ENCODE measurements at places on chromosomes 12 and 14. TPM values are rescaled to one million over a fixed set of nuclear protein-coding genes. Genes with fewer than 3 reads are reported as not detected.
A peak's percentile ranks its signal among the peaks of the same experiment; 100 is the strongest.

CPSF6 gene
- 51.6 TPM for polyA plus RNA-seq

GNB3 gene
- polyA plus RNA-seq: 32.6 TPM

- no peak for DNase-seq
These were observed 15.0 kb downstream of the CSRP2 start for GRCh38 chr12:76863837-76864236.

DNA sequence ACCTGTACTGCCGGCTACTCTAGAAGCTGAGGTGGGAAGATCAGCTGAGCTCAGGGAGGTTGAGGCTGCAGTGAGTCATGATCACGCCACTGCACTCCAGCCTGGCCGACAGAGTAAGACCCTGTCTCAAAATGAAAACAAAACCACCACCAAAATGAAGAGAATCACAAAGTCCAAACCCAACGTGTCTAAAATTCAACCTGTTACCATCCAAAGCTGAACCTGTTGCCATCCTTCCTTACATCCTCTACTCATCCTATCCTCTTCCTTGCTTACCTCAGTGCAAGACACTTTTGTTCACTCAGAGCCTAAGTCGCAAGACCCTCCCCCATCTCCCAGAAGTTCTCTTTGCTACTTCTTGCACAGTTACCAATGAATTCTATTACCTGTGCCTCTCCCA lies 299.7 kb downstream of the ATP23 start:
- DNase-seq: no peak

- no peak for DNase-seq
These were observed 38.8 kb downstream of the FAM222A start for GRCh38 chr12:109752117-109753053.

- no peak for DNase-seq
These were observed 23.7 kb upstream of the UBC start for GRCh38 chr12:124938108-124938507.

DNA sequence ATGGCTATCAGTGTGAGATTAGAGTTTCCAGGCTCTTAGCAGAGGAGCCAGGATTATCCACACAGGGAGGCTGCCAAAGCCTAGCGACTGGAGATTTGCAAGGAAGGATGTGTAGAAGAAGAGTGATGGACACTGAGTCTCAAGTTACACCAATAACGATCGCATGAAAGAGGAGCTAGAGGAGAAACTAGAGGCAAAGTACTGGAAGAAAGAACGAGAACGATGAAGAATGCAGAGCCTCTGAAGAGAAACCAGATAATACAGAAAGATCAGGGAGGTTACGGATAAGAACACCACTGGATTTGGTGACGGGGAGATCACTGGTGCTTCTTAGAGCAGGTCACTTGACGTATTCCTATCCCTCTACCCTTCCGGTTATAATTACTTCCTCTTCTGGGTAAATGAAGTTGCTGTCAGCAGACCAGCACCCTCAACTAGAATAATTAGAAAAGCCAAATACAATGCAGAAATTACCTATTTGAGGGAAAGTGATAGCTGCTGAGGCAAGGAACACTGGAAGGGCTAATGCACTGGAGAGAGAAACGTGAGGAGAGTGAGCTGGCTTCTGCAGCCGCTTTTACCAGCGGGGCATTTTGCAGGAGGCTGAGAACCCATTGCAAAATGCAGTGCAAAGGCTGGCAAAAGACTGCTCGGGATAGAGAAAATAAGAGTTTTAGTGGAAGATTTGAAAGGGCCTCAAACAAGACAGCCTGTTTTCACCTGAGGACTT lies 93.1 kb upstream of the HIF1A start:
- no peak for DNase-seq

DNA sequence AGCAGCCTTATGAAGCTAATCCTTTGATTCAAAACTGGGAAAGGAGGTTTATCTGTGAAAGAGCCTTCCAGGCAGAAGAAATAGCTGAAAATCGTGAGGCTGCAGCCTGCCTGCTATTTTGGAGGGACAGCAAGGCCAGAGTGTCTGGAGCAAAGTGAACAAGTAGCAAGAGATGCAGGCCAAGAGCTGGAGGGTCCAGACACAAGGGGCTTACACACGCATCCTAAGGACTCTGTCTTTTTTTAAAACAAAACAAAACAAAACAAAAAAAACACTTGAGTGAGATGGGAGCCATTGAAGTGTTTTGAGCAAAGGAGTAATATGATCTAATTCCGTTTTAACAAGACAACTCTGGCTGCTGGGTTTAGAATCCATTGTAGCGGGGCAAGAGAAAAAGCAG lies 76.4 kb upstream of the BCAT1 start:
- DNase-seq: no peak

DNA sequence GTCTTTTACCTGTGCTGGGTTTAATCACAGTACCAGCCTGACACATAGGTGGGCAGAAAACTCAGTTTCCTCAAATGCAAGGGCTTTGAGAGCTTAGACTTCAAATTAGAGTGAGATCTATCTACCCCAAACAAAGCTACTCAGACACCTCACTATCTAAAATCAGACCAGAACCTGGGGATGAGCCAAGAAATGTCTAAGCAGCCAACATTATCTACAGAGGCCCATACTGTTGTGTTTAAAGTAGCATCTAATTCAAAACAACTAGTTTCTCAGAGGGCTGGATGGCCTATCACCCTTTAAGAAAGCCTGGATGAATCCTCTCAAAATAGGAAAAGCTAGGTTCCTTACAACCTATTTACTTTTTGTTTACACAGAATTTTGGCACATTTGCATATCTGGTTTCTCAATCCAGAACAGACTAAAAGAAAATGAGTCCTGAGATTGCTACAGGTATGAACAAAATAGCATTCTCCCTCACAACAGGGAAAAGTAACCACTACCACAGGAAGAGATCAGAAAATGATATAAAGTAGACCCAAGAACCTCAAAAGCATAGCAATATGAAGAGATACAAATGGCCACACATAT lies 142.4 kb downstream of the ZFP36L1 start:
- DNase-seq: no peak

- no peak for DNase-seq
These were observed 527.7 kb downstream of the FUT8 start for GRCh38 chr14:65940056-65940735.

DNA sequence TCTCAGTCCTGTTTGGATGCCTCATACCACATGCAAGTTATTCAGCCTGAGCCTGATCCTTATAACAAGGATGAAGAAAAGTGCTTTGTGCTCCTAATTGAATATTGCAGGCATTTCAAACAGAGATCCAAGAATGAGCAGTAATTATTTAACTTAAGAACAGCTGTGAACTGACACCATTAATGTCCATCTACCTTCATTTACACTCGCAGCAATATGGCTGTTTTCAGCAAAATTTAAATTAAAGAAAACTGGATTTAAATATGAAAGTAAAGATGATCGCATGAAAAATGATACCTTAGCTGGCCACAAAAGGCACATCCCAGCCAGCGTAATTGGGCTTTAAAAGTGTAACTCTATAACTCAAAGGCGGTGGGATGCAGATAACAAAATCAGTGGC lies 466.3 kb downstream of the GALC start:
- DNase-seq: no peak

GRCh38 chr12:54287261-54288157 lies 7.0 kb downstream of the HNRNPA1 start:
- peak; percentile 38 for DNase-seq

ACYP1 gene
- 16.4 TPM for polyA plus RNA-seq

GRCh38 chr14:103526247-103526913 lies 2.6 kb upstream of the TRMT61A start:
- no peak for DNase-seq

DNA sequence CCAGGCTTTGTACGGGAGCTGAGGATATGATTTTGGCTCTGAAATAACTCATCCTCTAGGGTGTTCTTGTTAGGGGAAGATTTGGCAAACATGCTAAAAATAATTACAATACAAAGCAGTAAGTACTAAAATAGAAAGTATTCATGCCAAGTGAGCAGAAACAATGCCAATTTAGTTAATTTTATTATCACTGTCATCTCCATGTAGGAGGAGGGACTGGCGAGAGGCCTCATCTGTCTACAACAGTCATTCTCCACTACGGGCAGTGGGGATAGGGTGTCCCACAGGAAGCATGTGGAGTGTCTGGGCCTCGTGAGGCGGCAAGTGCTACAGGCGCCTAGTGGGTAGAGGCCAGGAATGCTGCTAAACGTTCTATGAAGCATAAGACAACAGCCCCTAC lies 3.3 kb downstream of the ISM2 start:
- DNase-seq: no peak

DNA sequence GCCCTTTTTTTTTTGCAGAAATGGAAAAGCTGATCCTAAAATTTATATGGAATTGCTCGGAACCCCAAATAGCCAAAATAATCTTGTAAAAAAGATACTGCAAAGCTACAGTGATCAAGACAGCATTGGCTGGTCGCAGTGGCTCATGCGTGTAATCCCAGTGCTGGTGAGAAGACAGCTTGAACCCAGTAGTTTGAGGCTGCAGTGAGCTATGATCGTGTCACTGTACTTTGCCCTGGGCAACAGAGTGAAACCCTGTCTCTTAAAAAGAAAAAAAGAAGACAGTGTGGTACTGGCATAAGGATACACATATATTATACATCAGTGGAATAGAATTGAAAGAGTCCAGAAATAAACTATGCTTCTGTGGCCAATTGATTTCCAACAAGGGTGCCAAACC lies 5.4 kb downstream of the ITGB7 start:
- DNase-seq: no peak

- no peak for DNase-seq
These were observed 36.3 kb upstream of the NTF3 start for GRCh38 chr12:5395443-5396271.

TSHR gene
- 0.84 TPM for polyA plus RNA-seq

GRCh38 chr14:102980409-102980810 lies 57.9 kb downstream of the AMN start:
- no peak for DNase-seq

- no peak for DNase-seq
These were observed 5.1 kb upstream of the SERPINA10 start for GRCh38 chr14:94298130-94298529.

DNA sequence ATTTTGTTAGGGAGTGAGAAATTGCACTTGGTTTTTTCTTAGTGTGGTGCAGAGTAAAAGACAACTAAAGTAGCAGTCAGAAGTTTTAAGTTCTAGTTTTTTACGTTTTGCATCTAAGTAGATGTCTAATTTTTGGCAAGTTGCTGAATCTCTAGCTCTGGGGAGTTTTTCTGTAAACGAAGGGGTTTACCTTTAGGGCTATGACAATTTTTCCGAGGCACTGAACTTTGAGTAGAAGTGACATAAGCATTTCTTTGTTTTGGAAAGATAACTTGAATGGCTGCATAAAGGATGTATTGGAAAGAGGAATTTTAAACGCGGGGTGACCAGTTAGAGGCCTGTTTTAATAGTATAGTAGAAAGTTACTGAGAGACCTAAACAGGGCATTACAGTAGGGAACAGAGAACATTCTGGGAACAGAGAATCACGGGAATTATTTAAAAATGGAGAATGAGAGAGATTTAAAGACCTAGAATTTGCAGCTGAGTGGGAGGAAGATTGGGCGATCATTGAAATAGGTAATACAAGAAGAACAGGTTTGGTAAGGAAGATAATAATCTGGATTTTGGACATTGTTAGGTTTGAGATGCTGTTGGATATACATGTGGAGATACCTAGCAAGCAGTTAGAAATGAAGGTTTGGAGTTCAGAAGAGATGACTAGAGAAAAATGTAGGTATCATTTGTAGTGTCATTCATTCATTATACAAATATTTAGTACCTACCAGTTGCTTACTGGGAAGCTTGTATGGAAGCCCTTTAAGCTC lies 1.2 kb downstream of the ZNF410 start:
- no peak for DNase-seq

DNA sequence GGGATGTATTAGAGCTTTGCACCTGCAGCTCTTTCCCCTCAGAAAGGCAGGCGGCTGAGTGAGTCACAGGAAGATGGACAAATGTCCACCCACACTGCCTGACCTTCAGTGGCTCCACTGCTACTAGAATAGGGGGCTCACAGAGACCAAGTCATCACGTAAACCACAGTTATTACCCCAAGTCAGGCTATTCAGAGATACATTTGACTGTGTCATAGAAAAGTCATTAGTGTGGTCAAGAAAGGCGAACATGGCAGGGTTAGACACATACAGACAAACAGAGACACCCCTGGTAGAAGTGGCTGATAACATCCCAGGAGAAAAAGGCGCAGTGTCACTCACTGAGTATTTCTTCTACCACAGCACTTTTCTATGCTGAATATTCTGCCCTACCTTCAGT lies 36.0 kb downstream of the GCH1 start:
- DNase-seq: no peak

- no peak for DNase-seq
These were observed 26.8 kb upstream of the CKAP4 start for GRCh38 chr12:106274575-106275121.

DNA sequence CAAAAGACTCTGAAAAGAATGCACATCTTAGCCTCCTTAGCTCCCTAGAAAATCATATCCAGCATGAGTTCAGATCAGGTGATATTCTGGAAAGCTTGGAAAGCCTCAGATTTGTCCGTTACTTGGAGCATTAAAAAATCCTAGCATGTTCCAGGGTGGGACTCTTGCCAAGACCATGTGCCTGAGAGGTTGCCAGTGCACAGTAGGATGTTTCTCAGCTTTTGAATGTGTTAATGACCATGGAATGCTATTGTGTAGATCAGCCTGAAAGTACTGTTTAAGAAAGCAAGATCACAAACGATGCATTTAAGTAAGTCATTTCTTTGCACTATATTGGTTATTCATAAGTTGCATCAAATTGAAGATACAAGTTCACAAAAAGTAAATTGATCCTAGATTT lies 230.5 kb downstream of the ETNK1 start:
- no peak for DNase-seq

PARPBP gene
- 4.7 TPM for polyA plus RNA-seq

DNA sequence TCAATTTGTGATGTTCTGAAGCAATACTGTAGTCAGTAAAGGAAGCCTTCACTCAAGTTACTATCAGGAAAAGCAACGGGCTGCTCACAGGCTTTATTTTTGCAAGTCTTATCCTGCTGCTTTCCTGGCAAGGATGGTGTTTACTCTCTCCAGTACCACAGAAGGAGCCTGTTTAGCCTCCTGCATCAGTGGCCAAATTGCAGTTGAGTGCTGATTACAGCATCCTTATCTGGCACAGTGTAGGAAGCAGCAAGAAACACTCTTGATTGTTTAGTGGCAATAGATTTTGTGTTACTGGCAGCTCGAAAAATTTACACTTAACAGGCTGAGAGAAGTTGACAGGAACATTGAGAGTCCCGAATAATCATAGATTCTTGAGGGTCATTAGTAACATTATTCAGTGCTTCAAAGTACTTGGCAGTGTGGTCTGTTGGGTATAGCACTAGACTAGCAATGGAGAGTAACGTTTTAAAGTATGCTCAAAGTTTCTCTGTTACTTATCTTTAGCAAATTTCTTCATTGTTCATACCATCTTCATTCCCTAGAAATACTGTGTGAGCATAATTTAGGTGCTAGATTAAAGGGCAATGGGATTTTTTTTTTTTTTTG lies 11.7 kb downstream of the TULP3 start:
- no peak for DNase-seq

DNA sequence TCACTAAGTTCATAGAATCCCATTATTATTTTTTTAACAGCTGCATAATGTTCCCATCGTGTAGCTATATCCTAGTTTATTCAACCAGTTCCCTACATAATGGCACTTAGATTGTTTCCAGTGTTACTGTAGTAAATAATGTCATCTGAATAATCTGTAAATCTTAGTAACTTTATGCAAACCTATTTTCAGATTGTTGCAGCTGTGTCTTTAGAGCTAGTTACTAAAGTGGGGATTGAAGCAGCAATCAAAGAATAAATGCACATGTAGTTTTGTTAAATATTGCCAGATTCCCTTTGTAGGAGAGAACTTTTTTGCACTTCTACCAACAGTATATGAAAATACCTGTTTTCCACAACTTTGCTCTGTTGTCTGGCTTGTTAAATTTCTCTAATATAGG lies 13.1 kb downstream of the ARID2 start:
- DNase-seq: no peak

ITGB7 gene
- polyA plus RNA-seq: 0.76 TPM

GRCh38 chr14:104844306-104845032 lies 20.6 kb upstream of the CEP170B start:
- no peak for DNase-seq

All from hindlimb muscle (tissue), 1 donor.